ENCODE measurements at places on chromosomes 4 and X.
A peak's percentile ranks its signal among the peaks of the same experiment; 100 is the strongest.

DNA sequence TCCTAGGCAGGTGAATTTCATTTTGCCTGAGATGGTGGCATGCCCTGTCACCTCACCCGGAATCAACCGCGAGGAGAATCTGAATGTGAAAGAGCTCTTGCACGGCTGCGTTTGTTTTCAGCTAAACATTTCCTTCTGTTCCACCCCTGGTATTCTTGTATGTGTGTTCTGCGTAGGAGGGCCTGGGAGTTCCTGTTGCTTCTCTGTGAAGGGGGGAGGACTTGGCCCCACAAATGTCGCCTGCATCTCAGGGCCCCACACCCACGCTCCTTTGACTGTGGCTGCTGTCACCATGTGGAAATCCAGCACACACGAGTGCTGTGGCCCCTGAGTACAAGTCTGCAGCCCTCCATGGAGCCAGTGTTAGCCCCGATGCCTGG is 45.8 kb upstream of the CLCN4 start:
- no peak for DNase-seq

DNA sequence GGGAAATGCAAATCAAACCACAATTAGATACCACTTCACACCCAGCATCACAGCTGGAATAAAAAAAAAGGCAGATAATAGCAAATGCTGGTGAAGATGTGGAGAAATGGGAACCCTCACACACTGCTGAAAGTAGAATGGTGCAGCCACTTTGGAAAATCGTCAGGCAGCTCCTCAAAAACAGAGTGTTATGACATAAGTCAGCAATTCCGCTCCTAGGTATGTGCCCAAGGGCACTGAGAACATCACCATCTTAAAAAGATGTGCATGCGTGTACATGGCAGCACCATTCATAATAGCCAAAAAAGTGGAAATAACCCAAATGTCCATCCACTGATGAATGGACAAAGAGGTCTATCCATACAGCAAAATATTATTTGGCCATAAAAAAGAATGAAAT is 28.0 kb downstream of the HMX1 start:
- no peak for DNase-seq

- no peak for DNase-seq
These were observed 1285.5 kb downstream of the STIM2 start for GRCh38 chr4:28146191-28146590.

DNA sequence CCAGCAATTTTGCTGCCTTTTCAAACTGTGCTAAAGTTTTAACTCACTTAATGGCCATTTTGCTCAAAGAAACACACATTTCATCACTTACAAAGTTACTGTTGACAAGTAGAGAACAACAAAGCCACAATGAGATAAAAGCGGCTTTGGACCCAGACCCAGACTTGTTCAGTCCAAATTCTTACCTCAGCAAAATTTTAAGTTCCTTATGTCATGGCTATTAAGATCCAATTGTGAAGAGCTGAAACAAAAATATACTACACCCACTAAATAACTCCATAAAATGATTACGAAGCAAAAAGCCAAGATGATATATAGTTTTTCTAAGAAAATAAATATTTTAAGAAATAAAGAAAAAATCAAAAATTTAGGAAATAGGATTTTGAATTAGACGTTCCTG is 137.0 kb upstream of the INPP4B start:
- no peak for DNase-seq

DNA sequence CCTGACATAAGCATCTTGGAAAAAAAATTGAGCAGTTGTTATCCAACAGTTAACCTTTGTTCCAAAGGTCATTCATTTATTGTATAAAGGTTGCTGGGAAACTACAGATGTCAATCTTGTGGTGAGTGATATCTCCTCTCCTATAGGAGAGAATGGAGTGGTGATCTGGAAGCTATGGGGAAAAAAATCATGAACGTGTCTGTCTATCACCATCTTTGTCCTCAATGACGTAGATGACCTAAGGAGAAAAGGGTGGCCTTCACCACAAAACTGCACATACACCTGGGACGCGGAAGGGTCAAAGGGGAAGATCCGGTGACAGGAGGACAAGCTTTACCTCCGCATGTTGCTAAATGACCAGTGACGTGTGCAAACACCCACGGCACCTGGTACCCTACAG is 27.3 kb downstream of the ASB5 start:
- DNase-seq: no peak

GRCh38 chrX:80388206-80388605 is 32.0 kb upstream of the TENT5D start:
- DNase-seq: no peak

- peak; percentile 41 for DNase-seq
These were observed 179.1 kb upstream of the MAB21L2 start for GRCh38 chr4:150402871-150403272.

- no peak for DNase-seq
These were observed 138.5 kb upstream of the QRFPR start for GRCh38 chr4:121519236-121519838.

DNA sequence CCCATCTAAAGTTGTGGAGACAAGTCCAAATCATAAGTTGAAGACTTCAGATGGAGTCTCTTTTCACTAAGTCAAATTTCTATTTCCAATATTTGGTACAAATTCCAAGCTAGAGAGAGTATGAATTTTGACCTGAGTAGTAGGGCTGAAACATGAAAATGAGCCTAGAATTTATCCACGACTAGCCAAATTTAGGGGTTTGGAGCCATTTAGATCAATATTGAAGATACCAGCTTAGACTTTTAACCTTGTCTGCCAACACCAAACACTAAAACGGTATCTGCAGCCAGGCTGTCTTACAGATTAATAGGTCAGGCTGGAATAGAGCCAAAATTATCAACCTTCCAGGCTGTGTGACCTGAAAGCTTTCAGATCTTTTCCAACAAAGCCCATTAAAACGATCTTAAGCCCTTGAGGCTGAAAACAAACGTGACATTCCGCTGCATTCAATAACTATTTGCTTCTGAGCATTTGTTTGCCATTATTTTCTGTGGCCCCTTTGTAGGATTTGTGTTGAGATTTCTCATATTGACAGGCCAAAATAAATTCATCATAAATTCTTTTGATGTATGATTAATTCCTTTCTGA is 268.7 kb upstream of the DKK2 start:
- no peak for DNase-seq

DNA sequence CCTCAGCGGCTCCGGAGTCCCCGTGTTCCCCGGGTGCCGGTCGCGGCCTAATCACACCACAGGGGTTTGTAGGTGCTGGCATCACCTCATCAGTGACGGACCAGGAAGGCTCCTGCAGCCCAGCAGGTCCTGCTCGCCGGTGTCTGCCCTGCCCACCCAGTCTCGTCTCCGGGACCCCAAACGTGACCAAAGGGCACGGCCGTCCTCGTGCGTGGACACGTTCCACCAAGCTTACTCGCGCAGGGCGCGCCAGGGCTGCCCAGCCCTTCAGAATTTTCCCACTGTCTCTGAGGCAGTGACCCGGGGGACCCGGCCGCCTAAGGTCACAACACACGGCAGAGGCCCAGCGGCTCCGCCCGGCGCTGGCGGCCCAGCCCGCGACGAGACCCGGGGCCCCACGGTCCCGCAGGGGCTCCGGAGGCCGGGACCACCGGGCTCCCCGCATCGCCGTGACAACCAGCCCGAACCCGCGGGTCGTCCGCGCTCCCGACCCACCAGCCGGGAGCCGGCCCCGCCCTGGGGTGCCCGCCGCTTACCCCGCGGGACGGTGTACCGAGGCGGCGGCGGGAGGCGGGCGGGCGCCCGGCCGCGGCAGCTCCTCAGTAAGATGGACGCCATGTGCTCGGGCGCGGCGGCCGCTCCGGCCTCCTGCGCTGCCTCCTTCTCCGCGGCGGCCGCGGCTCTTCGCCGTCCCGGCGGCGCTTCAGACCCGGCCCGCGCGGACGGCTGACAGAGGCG is 454 bp downstream of the LETM1 start:
- no peak for DNase-seq

- DNase-seq: no peak
These were observed 24.7 kb downstream of the RPL9 start for GRCh38 chr4:39433878-39434492.

DNA sequence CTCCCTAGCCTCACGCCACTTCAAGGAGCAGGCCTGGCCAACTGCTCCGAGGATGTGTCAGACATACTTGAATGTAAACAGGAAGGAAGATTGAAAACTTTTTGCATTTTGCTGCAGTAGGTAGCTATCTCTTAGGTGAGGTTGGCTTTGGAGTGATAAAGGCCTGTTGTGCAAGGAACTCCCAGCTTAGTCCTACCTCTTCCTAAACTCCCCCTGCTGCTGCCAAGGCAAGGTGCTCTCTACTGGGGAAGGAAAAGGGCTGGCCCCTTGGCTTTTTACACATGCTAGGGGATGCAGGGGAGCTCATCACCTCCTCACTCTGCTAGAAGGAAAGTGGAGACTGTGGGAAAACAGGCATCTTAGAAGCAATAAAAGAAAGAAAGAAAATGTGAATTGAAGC is 10.7 kb upstream of the BRS3 start:
- DNase-seq: no peak

GRCh38 chr4:135515295-135515694 is 1313.7 kb upstream of the PABPC4L start:
- DNase-seq: no peak

GRCh38 chr4:122701061-122701460 is 31.4 kb upstream of the BBS12 start:
- no peak for DNase-seq

- DNase-seq: no peak
These were observed 164.8 kb upstream of the VEGFC start for GRCh38 chr4:176957353-176958118.

GRCh38 chrX:154032160-154032559 is 12.5 kb upstream of the IRAK1 start:
- no peak for DNase-seq

DNA sequence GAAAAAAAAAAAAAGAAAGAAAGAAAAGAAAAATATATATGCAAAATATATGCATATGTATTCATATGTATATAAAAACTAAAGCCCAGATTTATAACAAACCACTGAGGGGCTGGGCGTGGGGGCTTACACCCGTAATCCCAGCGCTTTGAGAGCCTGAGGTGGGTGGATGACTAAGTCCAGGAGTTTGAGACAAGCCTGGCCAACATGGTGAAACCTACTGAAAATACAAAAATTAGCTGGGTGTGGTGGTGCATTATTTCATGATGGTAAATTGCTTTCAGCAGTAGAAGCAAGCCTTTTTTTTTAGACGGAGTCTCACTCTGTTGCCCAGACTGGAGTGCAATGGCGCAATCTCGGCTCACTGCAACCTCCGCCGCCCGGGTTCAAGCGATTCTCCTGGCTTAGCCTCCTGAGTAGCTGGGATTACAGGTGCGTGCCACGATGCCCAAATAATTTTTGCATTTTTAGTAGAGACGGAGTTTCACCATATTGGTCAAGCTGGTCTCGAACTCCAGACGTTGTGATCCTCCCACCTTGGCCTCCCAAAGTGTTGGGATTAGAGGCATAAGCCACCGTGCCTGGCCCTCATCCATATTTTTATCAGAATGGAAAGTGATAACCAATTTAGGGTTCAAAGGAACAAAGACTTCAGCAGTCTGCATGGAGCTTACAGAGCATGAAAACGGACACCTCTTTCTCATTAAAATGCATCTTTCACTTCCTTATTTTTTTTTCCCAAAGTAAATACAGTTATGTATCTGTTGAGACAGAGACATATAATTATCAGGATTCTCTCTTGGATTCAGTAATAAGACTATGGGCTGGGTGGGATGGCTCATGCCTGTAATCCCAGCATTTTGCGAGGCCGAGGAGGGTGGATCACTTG is 27.7 kb upstream of the MOB1B start:
- DNase-seq: no peak

GRCh38 chr4:55545641-55546505 is 836 bp downstream of the CLOCK start:
- DNase-seq: peak; percentile 50

DNA sequence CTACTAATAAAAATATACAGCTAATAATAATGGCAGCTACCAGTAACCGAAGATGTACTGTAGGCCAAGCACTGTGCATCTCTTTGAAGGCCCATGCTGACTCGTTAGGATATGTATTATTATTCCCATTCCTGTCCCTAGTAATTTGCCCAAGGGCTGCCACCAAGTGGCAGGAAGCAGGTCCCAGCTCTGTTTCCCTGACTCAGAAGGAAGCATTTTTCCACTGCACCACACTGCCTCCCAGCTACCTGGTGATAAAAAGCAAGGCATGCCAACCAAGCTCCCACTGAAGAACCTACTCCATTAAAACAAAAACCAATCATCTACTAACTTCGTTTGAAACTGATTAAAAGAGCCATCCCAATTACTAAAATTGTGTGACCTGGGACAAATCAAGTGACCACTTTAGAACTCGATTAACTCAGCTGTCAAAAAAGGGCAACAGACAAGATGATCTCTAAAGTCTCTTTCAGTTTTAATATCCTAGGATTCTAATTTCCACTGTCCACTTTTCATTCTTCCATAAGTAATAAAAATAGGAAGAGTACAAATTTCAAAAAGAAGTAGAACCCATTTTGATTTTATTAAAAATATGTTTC is 24.3 kb upstream of the PGM2 start:
- peak; percentile 66 for DNase-seq

- no peak for DNase-seq
These were observed 137.8 kb downstream of the RAPGEF2 start for GRCh38 chr4:159240687-159241086.

GRCh38 chr4:72569719-72570235 is 756 bp upstream of the ADAMTS3 start:
- DNase-seq: no peak

GRCh38 chr4:145289403-145290076 is 109.2 kb upstream of the OTUD4 start:
- no peak for DNase-seq

GRCh38 chr4:101274888-101275752 is 72.2 kb downstream of the PPP3CA start:
- DNase-seq: no peak

DNA sequence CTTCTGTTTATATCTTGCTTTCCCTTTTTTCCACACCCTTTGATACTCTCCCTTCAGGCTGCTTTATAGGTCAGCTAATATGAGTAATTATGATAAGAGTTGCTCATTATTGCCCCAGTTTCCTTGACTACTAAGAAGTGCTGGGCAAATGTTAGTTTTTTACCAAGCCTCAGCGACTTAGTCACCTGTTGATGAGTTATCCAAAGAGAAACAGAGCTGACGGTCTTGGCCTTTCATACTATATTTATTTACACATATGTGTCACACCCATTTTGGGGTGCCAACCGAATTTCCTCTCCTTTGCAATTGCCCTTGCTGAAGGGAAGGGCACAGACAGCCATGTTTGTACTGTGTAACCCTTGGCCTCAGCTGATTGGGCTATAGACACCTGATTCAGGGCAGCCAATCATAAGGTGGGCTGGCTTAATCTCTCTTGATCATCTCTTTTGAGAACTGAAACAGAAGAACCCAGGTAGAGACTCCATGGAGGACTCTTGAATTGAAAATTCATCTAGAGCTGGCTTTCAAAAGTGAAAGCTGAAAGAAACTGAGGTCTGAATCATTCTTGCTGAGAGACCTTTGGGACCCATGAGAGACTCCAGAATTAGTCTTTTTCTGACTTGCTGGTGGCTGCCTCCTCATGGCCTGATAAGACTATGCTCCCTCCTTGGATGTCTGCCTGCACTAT is 111.7 kb upstream of the RPS6KA3 start:
- no peak for DNase-seq

DNA sequence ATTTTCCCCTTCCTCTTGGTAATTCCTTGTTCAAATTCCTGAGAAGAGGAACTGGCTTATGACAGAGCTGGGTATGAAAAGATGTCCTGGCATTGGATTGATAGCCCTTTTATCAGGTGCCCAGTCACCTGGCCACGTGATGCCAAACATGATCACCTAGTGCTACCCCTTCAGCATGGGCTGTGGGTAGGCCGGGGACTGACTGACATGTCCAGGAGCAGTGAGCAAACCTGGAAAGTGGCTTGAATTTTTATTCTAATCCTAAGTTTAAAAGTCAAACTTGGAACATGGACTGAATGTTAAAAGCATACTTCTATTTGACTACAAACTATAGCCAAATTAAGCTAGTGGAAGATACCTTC is 99.7 kb upstream of the CXCL13 start:
- no peak for DNase-seq
